Kidney tubule cell (primary cell): ENCODE measurements at places on chromosomes 5 and 9.

DNA sequence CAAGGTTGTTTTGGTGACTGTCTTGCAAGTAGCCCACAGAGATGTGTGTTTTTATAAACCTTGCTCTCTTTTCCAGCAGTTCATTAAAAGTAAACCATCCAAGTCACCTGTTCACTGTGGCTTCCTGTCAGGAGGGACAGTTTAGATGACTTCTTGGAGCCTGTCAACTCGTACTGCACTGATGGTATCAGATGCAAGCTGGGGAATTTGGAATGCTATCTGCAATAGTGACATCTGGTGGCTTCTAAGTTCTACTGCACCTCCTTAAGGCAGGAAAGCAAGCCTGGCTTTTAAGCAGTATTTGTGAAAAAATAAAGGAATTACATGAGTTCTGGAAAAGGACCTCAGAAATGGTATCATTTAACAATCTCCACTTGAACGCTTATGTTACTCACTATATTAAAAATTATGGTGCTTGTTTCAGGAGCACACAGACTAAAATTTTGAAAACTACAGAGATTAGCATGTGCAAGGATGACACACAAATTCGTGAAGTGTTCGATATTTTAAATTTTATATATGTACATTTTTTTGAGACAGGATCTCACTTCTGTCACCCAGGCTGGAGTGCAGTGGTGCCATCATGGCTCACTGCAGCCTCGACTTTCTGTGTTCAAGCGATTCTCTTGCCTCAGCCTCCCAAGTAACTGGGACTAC is 164.0 kb downstream of the TTC39B start:
- DNase-seq: peak; percentile 65

DNA sequence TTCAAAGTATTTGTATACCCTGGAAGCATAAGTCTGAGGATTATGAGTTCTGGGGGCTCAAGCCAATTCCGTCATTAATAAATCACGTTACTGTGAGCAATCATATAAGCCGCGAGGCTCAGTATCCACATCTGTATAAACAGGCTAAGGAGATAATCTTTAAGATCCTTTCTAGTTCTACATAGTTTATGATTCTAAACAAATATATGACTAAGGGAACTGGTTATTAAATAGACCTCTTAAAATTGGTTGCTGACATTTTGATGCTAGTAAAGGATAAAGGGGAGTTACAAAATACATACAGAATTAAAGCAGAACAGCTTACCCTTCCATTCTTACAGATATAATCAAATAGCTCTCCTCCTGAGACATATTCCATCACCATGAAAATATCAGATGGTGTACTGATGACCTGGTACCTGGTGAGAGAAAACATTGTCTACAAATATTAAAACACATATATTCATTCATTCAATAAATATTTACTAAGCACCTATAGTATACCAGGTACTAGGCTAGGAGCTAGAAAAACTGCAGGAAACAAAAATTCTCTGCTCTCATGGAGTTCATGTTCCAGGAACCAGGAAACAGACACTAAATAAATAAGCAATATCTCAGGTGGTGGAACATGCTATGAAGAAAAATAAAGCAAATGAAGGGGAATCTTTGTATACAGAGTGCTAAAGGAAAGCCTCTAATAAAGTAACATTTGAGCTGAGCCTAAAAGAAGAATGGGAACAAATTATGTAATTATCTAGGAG is 19.5 kb upstream of the TTC33 start:
- no peak for DNase-seq

- no peak for DNase-seq
These were observed 78.4 kb downstream of the SREK1 start for GRCh38 chr5:66222455-66222854.

GRCh38 chr9:9924376-9924775 is 688.4 kb downstream of the PTPRD start:
- DNase-seq: no peak

DNA sequence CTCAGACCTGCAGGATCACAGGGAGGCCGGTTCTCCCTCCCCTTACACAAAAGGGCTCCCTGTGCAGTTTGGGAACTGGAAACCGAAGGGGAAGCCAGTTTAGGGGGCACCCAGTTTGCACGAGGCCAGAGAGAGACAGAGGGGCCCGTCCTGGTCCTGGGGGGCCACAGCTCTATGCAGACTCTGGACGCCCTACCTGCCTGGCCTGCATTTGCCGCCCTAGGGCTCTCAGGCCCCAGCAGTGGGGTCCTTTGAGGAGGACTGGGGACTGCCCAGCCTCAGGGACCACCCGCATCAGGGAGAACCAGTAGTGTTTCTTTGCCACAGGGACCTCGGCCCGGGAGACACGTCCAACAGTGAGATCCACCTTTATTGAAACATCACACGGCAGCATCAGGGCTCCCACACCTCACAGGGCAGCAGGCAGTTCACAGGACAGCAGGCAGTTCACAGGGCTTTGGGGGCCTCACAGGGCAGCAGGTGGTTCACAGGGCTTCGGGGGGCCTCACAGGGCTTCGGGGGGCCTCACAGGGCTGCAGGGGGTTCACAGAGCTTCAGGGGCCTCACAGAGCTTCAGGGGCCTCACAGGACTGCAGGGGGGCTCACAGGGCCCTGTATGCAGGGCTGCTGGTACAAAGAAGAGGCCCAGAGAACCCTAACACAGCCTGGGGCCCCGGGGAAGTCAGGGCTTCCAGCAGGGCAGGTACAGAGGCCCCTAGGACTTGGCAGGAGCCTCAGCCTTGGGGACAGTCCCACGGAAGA is 648 bp upstream of the NSMF start:
- no peak for DNase-seq
